ENCODE measurements at places on chromosomes 3 and 15. TPM values are rescaled to one million over a fixed set of nuclear protein-coding genes. Genes with fewer than 3 reads are reported as not detected.

TRPM1 gene
- 0.88 TPM for polyA plus RNA-seq

EPHB3 gene
- polyA plus RNA-seq, result 40.6 TPM

TMEM44 gene
- 22.6 TPM for polyA plus RNA-seq

TNFSF10 gene
- 51.1 TPM for polyA plus RNA-seq

C3orf20 gene
- 0.15 TPM for polyA plus RNA-seq

PLCB2 gene
- 11.6 TPM for polyA plus RNA-seq

OIP5 gene
- polyA plus RNA-seq, result 7.5 TPM

ADAMTSL3 gene
- polyA plus RNA-seq, result 3.1 TPM

HTR3E gene
- polyA plus RNA-seq, result not detected

OTOL1 gene
- not detected for polyA plus RNA-seq

KLHL40 gene
- polyA plus RNA-seq, result not detected

SECISBP2L gene
- 44.6 TPM for polyA plus RNA-seq

DUOXA2 gene
- polyA plus RNA-seq, result not detected

CAMP gene
- 1.2 TPM for polyA plus RNA-seq

CADPS gene
- 2.5 TPM for polyA plus RNA-seq

ZNF660 gene
- polyA plus RNA-seq, result 11.1 TPM

ZSCAN29 gene
- polyA plus RNA-seq, result 25.1 TPM

MAGEF1 gene
- polyA plus RNA-seq, result 57.1 TPM

ATP13A3 gene
- polyA plus RNA-seq, result 112 TPM

GRK7 gene
- polyA plus RNA-seq, result 0.13 TPM

ZNF620 gene
- 3.5 TPM for polyA plus RNA-seq

ARPIN gene
- polyA plus RNA-seq, result 30.6 TPM

CPLX3 gene
- not detected for polyA plus RNA-seq

STARD5 gene
- polyA plus RNA-seq, result 4.5 TPM

MKRN2 gene
- polyA plus RNA-seq, result 45.3 TPM

PDZRN3 gene
- 41.5 TPM for polyA plus RNA-seq

Measured in left renal pelvis (tissue), 4 donors.